ENCODE measurements at places on chromosomes 1 and 21. TPM values are rescaled to one million over a fixed set of nuclear protein-coding genes. Genes with fewer than 3 reads are reported as not detected.

The GSTM1 gene
- total RNA-seq: not detected

The OLIG2 gene
- total RNA-seq: not detected

The CXADR gene
- total RNA-seq: 8.2 TPM

The CHRM3 gene
- total RNA-seq: 0.02 TPM

The PPP1R8 gene
- 38.0 TPM for total RNA-seq

The CADM3 gene
- 0.14 TPM for total RNA-seq

The SPRR2E gene
- total RNA-seq: not detected

The MROH7 gene
- total RNA-seq: not detected

The GJA9 gene
- total RNA-seq: 0.08 TPM

The AMY1A gene
- not detected for total RNA-seq

The PRAMEF1 gene
- not detected for total RNA-seq

The TMEM82 gene
- total RNA-seq: not detected

The PGLYRP4 gene
- not detected for total RNA-seq

The PTTG1IP gene
- total RNA-seq: 90.5 TPM

The DIO1 gene
- total RNA-seq: not detected

The CYP4A22 gene
- not detected for total RNA-seq

The LRRC71 gene
- 0.38 TPM for total RNA-seq

Measured in A549 treated with DMSO at 1 μM for 4 hours (cell line).